ENCODE measurements at places on chromosomes 5 and 9.

DNA sequence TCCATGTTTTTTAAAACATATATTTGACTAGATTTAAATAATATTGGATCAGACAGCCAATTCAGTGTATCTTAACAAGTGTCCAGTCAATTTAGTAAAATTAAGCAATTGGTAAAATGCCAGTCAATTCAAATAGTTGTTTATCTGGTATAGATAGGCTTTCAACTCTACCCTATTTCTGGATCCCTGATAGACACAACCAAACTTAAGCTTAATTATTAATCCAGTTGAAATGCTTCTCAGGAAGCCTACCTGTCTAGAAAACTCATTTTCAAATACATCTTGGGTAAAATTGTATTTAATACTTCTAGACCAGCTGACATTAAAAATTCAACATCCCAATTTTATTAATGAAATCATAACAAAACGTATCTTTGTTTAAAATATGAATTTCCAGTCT is 710.8 kb upstream of the GRAMD2B start:
- DNase-seq, result no peak

DNA sequence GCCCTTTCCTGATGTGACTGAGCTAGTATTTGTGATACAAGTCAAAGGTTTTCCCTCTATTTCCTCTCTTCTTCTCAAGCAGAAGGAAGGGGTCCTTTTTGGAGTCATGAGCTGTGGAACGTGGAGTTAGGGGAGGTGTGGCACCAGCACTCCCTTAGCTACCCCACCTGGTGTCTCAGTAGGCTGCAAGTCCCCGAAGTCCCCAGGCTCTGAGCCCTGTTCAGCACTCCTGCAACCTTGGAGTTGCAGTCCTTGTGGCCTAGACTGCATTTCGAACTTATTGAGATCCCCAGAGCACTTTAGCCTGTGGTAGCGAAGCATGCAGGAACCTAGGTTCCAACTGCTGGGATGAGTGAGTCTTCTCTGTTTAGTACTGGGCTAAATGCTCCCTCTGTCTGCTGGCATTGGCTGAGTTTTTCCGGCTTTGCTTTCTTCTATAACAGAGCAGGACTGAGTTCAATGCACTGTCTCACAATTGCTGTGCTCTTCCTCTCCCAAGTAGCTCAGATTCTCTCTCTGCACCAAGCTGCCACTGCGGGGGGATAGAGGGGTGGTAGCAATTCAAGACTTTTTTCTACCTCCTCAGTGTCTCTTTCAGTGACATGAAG is 600.7 kb upstream of the CDH9 start:
- DNase-seq, result no peak

GRCh38 chr5:88486431-88486830 is 217.8 kb upstream of the TMEM161B start:
- DNase-seq, result no peak

DNA sequence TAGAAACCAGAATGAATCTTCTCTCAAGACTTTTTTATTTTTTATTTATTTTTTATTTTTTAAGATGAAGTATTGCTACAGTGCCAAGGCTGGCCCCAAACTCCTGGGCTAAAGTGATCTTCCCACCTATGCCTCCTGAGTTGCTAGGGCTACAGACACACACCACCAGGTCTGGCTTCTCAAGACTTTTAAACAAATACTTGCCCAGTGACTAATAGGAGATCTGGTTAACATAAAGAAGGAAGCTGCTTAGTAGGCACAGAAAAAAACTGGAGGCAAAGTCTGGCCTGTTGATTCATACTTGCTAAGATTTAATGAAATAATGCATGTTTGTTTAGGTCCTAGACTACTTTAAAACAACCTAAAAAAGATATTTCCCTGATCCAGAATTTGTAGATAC is 43.8 kb downstream of the SLC38A9 start:
- DNase-seq, result peak; percentile 92

DNA sequence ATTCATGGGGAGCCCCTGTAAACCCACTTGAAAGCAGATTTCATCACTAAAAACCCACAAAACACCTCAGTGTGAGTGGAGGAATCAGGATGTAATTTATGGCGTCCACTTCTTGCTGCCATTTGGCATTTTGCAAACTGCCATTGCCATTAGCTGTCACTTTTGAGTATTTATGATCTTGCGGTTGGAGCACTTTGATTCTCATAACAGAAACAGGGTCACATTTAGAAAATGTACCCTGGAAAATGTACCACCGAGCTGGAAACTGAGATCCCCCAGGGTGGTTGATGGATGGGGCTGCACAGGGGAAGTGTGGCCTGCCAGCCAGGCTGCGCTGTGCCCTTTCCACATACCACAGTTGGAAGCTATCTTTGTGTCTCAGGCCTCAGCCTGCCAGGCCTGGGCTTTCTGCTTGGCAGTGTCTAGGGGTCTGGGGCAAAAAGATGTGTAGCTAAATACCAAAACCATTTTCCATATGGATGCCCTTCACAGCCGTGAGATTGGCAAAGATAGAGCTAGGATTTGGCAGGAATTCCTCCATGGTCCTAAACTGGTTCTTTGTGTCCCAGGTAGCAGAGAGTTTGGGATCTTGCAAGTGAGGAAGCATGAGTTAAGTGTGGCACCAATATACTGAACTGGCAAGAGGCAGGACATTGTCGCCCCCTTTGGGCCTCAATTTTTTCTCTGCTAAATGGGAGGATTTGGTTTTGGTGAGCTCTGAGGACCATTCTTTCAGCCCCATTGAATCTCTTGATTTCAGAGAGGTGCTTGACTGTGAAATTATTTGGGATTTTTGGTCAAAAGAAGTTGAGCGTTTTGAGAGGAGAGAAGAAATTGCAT is 46.2 kb downstream of the GALNT10 start:
- no peak for DNase-seq

DNA sequence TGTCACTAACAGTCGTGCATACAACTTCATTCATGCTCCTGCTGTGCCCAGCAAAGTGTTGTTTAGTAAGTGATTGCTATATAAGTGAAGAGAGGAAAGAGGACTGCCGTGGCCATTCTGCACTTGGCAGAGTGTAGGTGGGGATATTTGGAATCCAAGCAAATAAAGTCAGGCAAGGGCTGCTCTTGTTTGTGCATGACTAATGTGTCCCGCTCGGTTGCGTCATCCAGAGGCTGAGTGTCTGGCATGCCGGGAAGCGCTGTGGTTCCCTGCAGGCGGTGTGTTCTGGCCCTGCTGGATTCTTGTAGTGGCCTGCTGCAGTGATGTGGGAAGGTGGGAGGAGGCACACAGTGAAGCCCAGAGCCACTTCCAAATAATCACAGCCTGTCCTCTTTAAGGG is 136.9 kb upstream of the ANKH start:
- DNase-seq, result peak; percentile 93

GRCh38 chr5:39274398-39275085 is 55.2 kb upstream of the FYB1 start:
- peak; percentile 16 for DNase-seq

- DNase-seq, result peak; percentile 34
These were observed 54.0 kb upstream of the SLIT3 start for GRCh38 chr5:169354921-169355320.

DNA sequence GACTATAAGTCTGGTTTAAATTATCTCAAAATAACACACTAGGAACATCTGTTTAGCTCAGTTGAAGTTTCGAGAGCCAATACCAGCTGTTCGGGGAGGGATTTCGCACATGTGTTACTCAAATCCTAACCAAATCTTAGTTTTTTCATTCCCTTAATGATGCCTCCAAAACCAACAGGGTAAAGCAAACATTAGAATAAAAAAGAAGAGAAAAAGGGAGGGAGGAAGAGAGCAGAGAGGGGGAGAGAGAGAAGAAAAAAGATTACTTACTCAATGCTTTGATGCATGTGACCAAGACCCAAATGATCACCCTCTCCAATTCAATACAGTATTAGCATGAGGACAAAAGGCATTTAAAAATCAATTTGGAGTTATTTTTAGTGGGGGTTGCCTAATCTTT is 86.0 kb upstream of the NR5A1 start:
- DNase-seq, result no peak

GRCh38 chr5:108481355-108481931 is 99.5 kb upstream of the FBXL17 start:
- DNase-seq, result peak; percentile 26

- DNase-seq, result peak; percentile 99
These were observed 117.5 kb upstream of the MTAP start for GRCh38 chr9:21684831-21685362.

- DNase-seq, result no peak
These were observed 171.0 kb downstream of the DAB2IP start for GRCh38 chr9:121822093-121823085.

GRCh38 chr5:150325426-150325825 is 22.7 kb upstream of the ARSI start:
- DNase-seq, result no peak

- peak; percentile 94 for DNase-seq
These were observed 53.2 kb upstream of the SMIM32 start for GRCh38 chr5:136246122-136246521.

GRCh38 chr5:73422164-73422563 is 26.4 kb downstream of the FOXD1 start:
- DNase-seq, result no peak

DNA sequence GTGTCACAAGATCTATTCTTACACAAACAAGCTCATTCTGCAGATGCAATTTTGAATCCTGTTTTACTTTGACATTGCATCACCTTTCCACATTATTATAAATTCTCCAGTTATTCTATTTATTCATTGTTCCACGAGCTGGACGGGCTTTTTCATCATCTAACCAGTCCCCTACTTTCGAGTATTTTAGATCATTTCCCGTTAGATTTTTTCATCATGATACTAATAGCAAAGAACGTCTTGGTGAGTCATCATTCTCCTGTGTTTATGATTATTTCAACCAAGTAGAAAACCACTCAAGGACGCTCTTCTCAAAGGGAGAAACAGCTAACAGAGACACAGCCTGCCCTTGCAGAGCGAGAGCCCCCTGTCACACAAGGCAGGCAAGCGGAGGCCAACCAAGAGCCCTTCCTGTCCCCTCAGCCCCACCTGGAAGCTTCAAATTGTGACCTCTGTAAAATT is 15.1 kb downstream of the BBLN start:
- DNase-seq, result no peak

DNA sequence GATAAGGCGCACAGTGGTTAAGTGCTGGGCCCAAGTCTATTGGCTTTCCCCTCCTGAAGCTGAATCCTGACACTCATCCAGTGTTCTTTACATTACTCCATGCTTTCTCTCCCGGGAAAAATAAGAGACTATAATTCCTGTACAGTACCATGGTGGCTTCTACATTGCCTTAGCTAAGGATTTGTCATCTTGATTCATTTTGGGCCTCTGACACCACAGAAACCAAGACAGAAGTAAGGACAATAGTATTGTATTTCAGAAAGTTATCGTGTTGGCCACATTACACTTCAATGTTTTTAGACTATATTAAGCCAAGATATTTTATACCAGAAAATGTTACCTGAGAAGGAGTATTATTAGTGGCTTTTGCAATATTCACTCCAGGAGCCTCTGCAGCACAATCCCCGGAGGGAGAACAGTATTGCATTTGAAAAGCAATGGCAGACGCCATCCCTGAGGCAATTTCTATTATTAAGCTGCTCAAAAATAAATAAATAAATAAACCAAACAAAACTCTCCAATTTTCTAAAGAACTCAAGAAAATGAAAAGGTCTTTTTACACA is 267.9 kb downstream of the ENC1 start:
- DNase-seq, result no peak

DNA sequence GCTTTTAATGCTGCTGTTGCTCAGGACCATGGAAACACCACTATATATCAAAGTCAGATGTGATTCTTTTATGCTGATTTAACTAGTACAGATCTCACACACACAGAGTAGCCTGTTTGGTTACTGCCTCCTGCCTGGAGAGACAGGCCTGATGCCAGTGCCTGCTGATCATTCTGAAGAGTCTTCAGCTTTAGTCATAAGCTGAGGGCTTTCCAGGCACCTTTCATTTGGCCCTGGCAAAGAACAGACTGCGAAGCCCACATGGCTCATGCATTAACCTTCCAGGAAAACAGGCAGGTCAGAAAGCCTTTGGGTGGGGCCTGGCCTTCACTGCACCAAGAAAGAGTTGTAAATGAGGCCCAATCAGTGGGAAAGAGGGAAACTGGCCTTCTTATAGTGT is 144.7 kb downstream of the SAXO1 start:
- DNase-seq, result no peak

- peak; percentile 39 for DNase-seq
These were observed 6.7 kb downstream of the CCDC187 start for GRCh38 chr9:136297016-136297691.

GRCh38 chr9:85483208-85483607 is 258.5 kb downstream of the AGTPBP1 start:
- DNase-seq, result peak; percentile 12

DNA sequence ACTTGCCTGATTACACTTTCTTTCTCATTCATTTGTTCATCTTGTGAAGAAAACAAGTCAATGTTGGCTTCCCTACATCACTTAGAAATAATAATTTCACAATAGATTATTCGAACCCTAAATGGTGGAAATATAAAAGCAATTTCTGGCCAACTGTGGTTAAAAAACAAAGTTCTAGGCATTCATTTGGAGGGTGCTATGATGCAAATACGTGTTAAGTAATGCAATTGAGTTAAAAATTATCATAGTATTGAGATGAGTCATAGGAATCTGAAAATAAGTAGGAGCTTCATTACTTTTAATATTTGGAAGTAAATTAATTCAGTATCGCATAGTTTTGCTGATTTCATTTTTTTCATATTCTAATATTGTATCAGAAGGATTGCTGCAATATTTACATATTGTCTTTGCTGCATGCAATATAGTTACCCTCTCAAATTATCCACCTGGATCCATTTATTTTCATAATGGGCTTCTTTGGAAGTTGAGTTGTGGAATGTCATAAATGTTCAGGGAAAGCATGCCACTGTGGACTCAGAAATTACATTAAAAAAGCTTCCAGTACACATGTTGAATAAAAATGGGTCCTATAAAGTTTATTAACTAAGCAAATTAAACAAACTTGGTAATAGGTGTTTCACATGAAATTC is 647.7 kb upstream of the WWC1 start:
- DNase-seq, result no peak

GRCh38 chr5:105350486-105351140 is 1788.0 kb upstream of the NUDT12 start:
- DNase-seq, result no peak

DNA sequence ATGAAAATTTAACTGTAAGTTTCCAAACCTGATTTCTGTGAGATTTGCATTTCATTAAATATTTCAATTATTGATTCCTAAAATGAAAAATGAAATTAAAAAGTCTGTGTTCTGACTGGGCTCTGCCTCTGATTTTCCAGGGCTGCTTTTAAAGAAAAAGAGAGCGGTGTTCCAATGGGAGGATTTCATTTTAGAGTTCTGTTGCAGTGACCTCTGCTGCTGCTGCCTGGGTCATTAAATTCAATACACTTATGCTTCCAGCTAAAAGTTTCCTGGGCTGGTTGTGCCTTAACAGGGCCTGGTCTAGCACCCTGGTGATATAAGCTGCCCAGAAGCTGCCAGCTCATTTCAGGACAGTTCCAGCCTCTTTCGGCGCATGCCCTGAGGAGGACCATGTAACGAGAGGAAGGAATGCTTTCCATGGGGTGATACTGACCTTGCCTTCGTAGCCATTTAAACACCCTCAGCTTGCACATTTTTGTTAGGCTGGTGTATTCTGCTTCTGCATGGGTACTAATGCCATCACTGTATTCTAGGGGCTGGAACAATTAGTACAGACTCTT is 93.3 kb downstream of the TMEM174 start:
- peak; percentile 24 for DNase-seq

GRCh38 chr9:90848866-90849265 is 47.2 kb downstream of the SYK start:
- no peak for DNase-seq

GRCh38 chr9:135848341-135849047 is 58.9 kb downstream of the CAMSAP1 start:
- DNase-seq, result no peak

All from kidney tubule cell (primary cell).